CD4-positive, alpha-beta T cell treated with Interleukin-17A for 4 hours (primary cell): ENCODE measurements at places on chromosomes 3 and 15.

- no peak for DNase-seq
These were observed 447.4 kb upstream of the NR2F2 start for GRCh38 chr15:95883064-95883463.

GRCh38 chr3:115903843-115904242 is 280.5 kb downstream of the GAP43 start:
- DNase-seq: no peak

- DNase-seq: no peak
These were observed 6.9 kb upstream of the CLDN18 start for GRCh38 chr3:138003069-138003468.

DNA sequence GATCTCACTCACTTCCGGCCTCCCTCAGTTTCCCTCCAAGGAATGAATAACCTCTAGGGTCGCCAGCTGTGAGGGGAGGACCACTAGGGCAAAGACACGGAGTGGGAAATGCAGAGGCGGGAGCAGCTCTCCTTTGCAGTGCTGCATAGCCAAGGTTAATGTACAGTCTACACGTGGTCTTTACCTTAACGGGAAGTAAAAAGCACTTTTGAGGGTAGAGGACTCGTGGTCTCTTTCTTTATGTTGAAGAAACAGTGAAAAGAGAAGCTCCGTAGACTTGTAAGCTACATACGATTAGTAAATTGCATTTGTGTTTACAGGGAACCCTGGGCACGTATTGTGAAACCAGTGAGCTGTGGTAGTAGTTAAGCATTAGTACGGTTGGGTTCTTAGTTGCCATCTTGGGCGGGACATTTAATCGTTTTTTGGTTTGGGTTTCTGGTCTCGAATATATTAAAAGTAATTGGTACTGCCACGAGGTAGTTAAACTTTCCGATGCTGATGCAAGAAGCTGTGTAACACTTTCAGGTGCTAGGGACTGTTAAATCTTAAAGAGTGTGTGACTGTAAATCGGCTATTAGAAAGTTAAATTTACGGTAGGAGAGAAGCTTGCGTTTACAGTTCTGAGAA is 828 bp downstream of the U2SURP start:
- no peak for DNase-seq

DNA sequence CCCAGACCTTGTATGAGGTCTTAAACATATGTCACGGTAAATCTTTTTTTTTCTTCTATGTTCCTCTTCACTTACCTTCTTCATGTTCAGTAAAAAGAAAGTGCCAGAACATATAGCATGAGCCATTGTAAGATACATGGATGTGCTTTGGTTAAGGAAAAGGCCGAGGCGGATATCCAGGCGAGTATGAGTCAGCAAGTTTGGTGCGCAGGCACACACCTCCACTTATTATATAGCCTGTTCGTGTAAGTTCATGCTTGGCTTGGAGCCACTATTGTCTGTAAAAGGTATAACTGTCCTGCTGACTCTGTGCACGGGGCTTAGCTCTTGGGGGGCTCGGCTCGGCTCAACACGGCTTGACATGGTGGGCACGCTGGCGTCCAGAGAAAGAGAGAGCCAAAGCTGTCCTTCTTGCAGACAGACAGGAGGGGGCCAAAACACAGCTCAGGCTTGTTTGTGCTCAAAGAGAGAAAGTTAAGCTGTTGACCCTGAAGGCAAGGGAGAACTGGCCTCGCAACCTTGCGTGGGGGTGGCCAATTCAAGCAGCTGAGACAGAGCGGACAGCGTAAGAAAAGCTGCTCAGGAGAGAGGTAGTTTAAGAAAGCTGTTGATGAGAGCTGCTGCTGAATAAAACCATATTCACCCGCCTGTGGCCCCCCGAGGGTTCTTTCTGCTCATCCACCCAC is 251.2 kb downstream of the SLC9A9 start:
- no peak for DNase-seq

GRCh38 chr15:60324706-60325438 is 72.9 kb downstream of the ANXA2 start:
- DNase-seq: no peak

- no peak for DNase-seq
These were observed 49.8 kb upstream of the GALNT15 start for GRCh38 chr3:16124636-16125035.

DNA sequence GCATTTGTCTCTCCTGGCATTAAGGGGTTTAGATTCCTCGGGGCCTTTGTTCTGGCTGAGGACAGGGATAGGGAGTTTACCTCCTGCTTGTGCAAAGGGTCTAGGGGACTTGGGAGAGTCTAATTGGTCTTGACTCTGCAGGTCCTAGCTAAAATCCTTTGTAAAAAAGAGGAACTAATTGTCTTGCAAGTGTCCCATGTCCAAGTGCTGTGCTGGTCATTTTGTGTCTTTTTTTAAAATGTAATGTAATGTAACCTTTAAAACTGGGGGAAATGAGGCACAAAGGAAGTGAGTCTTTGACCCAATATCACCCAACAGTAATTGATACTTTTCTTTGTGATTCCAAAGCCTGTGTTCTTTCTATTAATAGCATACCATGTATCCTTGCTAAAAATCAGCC is 14.9 kb upstream of the C3orf80 start:
- no peak for DNase-seq

GRCh38 chr3:186121278-186121677 is 12.4 kb upstream of the ETV5 start:
- no peak for DNase-seq

- no peak for DNase-seq
These were observed 8.1 kb downstream of the VGLL3 start for GRCh38 chr3:86982883-86983282.

- DNase-seq: no peak
These were observed 188.3 kb downstream of the TBC1D2B start for GRCh38 chr15:77889009-77889806.

- DNase-seq: no peak
These were observed 422 bp downstream of the LSAMP start for GRCh38 chr3:116444819-116445310.

GRCh38 chr3:182787302-182788036 is 5.8 kb upstream of the ATP11B start:
- DNase-seq: no peak

DNA sequence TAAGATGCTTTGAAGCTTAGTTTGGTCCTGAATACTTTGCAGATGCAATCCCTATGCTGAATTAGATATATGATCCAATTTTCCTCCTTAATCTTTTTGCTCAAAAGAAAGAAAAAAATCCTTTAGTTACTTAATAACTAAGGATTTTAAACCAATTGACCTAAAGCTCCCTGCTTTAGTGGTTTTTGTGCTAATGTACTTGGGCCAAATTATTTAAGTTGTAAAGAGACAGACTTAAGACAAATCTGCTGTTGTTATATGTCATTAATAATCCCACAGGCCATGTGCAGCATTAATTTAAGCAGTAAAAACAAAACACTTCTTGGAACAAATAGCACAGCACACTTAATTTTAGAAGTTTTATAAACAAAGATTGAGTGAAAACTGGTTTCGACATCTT is 776.1 kb upstream of the SEMA6D start:
- DNase-seq: no peak
